Effector memory CD4-positive, alpha-beta T cell (primary cell): ENCODE measurements at places on chromosomes 4 and X.

GRCh38 chrX:24479924-24480323 lies 14.8 kb downstream of the PDK3 start:
- DNase-seq: peak; percentile 72

- DNase-seq: no peak
Observed at GRCh38 chrX:124033821-124034220, 72.3 kb downstream of the STAG2 start.

- DNase-seq: no peak
Observed at GRCh38 chrX:71482228-71482958, 50.5 kb upstream of the OGT start.

DNA sequence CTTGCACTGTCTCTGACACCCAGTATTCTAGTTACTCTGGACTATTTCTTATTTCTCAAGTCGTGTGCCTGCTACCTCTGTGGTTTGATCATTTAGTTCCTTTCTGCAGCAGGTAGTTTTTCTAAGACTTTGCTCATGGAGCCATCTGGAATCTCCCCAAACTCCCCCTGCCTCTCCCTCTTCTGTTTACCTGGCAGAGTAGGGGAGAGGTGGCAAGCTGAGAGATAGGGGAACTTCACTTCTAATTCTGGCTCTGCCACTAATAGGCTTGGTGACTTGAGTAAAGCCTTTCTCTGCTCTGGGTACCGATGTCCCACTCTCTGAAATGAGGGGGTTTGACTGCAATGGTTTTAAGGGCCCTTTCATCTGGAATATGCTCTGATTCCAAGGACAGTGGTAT lies 141.3 kb downstream of the CPEB2 start:
- DNase-seq: no peak

GRCh38 chrX:47499293-47499692 lies 16.3 kb upstream of the ZNF41 start:
- DNase-seq: no peak

DNA sequence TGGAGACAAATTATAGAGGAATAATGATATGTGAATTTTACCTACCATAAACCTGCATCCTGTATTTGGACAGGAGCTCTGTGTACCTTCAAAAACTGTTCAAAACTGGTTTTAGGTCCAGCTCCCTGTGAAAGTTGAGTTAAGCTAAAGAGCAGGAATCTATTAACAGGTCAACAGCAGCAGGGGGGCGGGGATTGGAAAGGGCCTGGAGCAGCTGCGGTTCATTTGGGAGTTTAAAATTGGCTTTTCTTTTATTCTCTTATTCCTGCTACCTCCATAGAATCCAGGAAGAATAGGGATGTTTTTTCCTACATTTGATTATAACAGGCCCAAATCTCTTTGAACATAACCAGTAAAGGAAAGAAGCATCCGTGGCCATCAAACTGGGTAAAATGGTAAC lies 23.8 kb downstream of the SHROOM3 start:
- no peak for DNase-seq

GRCh38 chr4:187887906-187888305 lies 107.7 kb upstream of the ZFP42 start:
- DNase-seq: no peak

DNA sequence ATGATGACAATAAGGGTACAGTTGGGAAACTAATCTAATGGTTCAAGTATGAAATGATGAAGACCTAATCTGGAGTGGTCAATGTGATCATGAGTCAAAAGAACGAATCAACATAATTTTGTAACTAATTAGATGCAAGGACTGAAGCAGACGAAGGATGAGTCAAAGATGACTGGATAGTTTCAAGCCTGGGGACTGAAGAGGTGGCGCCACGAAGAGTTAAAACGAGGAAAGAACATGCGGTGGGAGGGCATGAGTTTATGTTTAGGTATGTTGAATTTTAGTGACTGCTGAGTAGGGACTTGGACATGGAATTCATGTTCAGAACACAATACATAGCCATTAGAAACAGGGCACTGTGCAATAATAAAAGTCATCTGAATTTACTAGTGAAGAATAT lies 221.5 kb upstream of the FAM241A start:
- DNase-seq: no peak
